ENCODE measurements at places on chromosomes 12 and 14. TPM values are rescaled to one million over a fixed set of nuclear protein-coding genes. Genes with fewer than 3 reads are reported as not detected.

Gene BDKRB2
- under 0.01 TPM for total RNA-seq

Gene RFLNA
- total RNA-seq: 32.5 TPM

Gene JPH4
- total RNA-seq: not detected

Gene LGMN
- 55.9 TPM for total RNA-seq

Gene HCAR1
- total RNA-seq: under 0.01 TPM

Gene HSPB8
- total RNA-seq: 6.5 TPM

Gene DCN
- total RNA-seq: 21.3 TPM

Gene MYF6
- total RNA-seq: not detected

Gene IL31
- total RNA-seq: not detected

Gene SLC48A1
- total RNA-seq: 13.0 TPM

Gene CHPT1
- total RNA-seq: 26.8 TPM

Gene GPR135
- 0.72 TPM for total RNA-seq

Gene FANCM
- 11.3 TPM for total RNA-seq

Measured in endothelial cell of coronary artery (primary cell).